ENCODE measurements at places on chromosomes 4 and X.
A peak's percentile ranks its signal among the peaks of the same experiment; 100 is the strongest.

DNA sequence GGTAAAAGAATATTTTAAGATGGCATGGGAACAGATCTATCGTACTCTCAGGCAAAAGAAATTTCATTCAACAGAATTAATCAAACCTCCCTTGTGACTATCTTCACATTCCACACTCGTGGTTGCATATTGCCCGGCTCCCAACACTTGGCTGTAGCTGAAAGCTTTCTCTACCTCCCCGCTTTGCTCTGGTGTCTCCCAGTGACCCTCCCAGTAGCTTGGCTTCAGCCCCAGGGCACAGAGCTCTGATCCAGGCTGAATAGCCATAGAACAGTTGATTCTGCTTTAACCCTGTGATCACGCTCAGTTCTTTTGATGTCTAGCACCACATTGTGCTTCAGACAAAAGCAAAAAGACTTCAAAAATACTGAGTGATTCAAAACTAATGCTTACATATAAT is 24.6 kb downstream of the SLC7A11 start:
- DNase-seq: no peak

GRCh38 chr4:133160853-133161252 is 11.8 kb downstream of the PCDH10 start:
- DNase-seq: no peak

DNA sequence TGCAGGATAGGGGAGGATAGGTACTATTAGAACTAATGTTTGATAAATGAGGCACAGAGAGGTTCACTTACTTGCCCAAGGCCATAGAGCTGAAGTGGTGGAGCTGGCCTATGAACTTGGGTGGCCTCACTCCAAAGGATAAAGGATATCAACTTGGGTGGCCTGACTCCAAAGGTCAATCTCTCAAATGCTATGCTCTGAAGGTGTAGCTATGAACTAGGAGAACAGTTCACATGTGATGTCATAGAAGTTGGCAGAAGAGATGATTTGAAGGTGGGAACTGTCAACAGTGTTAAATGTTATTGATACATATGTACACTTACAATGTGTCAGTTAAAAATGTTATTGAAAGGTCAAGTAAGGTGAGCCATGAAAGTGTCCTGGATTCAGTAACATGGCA is 6.2 kb upstream of the CHST7 start:
- no peak for DNase-seq

DNA sequence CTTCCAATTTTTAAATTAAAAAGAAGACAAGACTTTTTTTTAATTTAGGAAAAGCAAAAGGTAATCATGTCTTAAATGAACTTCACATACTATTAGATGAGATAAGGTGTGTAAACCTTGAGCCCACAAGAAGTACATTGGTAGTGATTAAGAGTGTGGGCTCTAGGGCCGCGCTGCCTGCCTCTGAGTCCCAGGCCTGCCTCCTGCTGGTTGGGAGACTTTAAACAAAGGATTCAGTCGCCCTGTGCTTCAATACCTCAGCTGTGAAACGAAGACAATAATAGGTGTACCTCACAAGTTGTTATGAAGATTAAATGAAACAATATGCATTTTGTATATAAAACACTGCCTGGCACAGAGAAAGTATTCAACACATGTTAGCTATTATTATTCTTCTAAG is 95.9 kb upstream of the MYOZ2 start:
- no peak for DNase-seq

- no peak for DNase-seq
Measured at GRCh38 chr4:54226404-54227255, 2.5 kb upstream of the PDGFRA start.

DNA sequence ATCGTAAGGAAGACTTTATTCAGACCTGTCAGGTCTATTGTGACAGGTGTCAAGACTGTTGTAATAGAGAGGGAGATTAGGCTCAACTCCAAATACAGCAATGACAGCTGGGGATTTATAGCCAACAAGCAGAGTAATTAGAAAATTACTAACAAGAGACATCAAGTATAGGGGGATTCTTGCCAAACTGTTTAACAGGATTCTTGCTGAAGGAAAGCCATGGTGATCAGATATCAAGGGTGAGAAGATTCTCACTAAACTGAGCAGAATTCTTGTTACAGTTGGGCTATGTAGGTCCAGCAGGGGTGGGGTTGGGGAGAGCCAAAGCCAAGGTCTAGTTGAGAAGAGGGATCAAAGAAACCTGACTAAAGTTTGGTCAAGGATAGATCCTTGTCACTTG is 461.0 kb upstream of the GALNT7 start:
- DNase-seq: no peak

DNA sequence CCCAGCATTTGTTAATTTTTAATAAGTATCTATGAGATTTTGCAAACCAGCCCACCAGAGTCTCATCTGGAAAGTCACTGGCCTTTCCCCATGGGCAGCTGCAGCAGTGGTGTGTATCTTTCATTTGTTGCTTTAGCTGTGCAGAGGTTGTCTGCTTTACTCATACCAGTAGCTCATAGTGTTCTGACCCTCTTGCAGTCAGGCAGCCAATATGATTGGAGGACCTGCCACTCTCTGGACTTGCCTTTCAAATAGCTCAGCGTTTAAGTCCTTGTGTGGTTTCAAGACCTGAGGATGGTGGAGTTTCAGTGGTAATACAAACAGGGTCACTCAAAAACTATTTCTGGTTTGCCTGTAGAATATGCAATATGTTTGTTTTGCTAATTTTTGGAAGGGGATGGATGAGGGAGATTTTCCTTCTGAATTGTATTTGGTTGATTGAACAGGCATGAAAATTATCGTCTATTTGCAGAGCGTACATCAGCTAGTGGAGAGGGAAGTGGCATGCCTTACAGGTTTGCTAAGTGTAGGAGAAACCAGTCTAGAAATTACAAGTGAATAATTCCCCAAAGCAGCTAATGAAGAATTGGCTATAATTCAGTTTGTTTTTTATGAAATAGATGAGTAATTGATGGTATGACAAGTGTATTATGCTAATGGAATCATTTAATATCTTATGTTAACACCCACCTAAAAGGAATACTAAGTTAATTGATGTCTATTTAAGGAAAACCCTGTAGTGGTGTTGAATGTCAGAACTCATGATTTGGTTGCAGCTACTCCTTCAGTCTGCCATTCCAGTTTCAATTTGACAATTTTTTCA is 8.9 kb downstream of the POLA1 start:
- DNase-seq: no peak

- DNase-seq: no peak
Measured at GRCh38 chr4:6768539-6768905, 14.0 kb upstream of the KIAA0232 start.

DNA sequence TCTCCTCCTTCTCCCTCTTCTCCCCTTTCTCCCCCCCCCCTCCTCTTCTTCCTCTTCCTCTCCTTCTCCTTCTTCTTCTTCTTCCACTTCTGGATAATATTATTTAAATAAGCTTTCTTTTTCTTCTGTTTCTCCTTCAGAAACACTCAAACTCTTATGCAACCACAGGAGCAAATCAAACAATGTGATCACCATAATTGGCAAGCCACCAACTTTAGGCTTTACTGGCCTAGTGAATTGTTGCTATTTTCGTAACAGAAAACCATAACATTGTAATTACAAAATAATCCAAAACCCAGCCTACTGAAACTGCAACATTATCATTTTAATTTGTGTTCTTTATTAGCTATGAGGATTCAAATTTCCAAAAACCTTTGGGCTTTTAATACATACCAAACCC is 14.3 kb downstream of the DCAF8L1 start:
- no peak for DNase-seq

DNA sequence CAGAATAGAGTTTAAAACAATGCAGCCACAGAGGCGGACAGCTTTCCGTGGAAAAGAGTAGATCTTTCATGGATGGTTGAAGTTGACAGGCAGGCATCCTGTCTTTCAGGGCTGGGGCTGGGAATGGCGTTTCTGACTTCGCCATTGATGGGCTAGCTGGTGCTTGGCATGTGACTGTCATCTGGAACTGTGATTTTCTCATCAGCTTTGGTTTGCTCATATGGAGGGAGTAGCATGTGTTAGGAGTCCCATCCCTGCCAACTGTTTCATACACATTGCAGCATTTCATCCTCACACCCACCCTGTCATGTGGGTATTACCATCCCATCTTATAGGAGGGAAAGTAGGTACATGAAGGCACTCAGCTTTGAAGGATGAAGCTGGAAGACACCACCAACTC is 49.2 kb upstream of the STX18 start:
- no peak for DNase-seq

DNA sequence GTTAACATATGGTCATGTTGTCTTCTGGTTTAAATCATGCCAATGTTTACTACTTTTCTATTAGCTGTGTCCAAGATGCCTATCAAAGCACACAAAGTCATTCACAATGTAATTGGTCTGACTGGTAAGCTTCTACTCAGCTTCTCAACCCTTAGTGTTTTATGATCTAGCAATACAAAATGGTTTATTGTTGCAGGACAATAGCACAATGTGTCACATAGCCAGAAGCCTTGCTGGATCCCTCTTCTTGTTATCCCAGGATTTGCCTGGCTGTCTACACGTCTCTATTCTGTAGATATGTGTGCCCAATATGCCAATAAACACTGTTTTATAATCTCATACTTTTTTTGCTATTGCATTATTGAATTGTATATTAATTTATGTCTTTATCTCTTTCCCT is 1111.0 kb upstream of the AGA start:
- DNase-seq: no peak

DNA sequence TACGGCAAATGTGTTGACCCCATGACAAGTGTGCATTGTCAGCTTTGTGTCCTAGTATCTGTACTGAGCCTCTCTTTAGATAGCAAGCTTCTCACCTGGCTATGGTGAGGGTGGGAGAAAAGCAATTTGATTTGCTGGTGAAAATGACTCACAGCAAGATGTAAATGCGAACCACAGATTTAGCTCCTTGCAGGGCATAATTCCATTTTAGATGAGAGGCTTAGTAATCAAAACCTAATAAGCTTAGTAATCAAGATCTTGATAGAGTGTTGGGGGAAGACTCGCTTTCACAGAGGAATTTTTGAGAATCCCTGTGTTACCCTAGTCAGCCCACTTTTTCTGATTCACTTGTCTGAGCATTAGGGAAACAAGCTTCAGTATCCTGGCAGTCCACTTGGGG is 7.7 kb upstream of the OCIAD2 start:
- DNase-seq: no peak

GRCh38 chrX:73126240-73126639 is 46.9 kb upstream of the PABPC1L2A start:
- DNase-seq: no peak

GRCh38 chr4:48774760-48775710 is 5.0 kb downstream of the FRYL start:
- no peak for DNase-seq

DNA sequence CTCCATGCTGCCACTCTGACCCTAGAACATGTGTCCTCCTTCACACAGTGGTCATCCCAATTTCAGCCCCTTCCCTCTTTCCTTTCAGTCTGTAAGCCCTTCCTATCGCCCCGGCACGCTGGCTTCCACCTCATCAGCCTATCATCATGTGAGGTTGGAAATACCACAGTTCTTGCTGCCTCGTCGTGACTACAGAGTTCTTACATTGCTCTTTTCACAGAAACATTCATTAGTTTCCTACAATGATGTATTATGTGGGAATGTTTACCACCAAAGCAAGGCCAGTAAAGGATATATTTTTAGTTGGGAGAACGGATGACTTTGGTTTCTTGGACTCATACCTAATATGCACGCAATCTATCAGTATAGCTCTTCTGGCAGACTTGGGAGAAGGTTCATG is 169.5 kb upstream of the BOD1L1 start:
- no peak for DNase-seq

DNA sequence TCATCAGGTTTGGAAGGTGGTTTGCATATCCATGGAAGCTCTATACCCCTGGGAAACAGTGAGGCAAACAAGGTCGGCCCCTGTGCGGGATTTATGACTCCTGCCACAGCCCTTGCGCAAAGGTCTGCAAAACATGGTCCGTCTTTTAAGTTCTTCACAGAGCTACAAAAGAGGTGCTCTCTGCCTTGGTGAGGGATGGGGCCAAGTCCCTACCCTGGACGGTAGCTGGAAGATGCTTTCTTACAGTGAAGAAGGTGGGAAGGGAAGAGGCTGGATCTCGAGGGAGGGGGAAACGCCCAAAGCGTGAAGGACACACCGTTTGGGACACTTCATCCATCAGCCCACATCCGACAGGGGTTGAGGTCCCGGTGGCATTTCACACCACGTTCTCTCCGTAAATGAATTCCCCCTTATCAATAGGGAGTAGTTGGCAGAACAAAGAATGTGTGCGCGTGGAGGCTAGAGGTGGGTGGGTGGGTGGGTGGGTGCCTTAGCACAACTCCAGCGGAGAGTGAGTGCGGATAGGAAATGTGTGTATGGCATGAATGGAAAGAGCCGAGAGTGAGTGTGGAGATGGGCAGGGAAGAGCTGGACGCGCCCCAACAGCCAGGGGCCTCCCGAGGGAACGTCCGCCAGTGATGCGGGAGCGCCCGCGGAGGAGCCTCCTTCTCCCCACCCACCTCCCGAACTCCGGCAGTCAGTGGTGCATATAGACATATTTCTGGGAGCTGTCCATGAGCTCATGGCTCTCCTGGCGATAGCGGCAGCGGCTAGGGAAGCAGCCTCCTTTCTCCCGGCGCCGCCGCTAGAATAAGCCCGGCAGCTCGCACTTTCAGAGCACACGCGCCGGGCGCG is 68.3 kb downstream of the LARP7 start:
- peak; percentile 3 for DNase-seq

- no peak for DNase-seq
Measured at GRCh38 chrX:38452603-38453002, 100.2 kb downstream of the OTC start.

DNA sequence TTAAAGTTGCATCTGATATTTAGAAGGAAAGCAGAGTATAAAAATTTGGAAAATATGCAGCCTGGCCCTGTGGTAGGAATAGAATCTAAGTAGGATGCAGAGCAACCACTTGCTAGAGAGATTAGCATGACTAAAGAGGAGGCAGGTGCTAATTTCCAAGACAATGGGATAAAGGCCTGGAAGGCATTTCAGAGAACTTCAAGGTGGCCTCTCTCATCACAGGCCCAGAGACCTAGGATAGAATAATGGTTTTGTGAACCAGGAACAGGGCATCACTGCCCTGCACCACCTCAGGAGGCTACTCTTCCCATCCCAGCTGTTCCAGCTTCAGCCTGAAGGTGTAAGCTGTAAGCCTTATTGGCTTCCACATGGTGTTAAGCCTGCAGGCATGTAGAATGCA is 621.7 kb upstream of the HS3ST1 start:
- DNase-seq: no peak

DNA sequence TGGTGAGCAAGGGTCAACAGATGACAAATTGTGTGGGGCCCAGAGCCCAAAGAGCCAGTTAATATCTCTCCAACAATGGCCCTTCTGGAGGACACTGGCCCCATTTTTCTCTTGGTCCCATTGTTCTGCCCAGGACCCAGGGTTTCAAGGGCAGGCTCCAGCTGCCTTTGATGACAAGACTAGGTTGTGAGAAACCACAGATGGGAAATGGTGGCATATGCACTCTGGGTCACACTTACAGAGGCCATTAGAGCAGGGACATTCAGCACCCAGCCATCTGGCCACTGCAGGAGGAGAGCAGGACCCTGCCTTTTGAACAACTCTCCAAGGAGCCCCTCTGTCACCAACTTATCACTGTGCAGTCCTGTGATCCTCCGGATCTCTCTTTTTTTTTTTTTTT is 49.7 kb upstream of the KIAA1210 start:
- DNase-seq: no peak
